Panc1 (cell line): ENCODE measurements at places on chromosomes 6 and 20.

- H3K27ac ChIP-seq, result no peak overlapping the region; the same call in 1 of the 2 replicates
- H3K4me1 ChIP-seq, result no peaks in the 10 kb centered on the region
- H3K4me3 ChIP-seq, result no peak overlapping the region
- no peak for DNase-seq
- no peaks in the 10 kb centered on the region for H3K36me3 ChIP-seq
- no peaks in the 10 kb centered on the region for H3K27me3 ChIP-seq
These were observed 168.4 kb downstream of the VEGFA start for GRCh38 chr6:43938178-43939105.

GRCh38 chr6:73062837-73063236, 162.5 kb downstream of the KHDC1L start:
- DNase-seq, result no peak
- no peaks in the 10 kb centered on the region for H3K27me3 ChIP-seq
- no peaks in the 10 kb centered on the region for H3K36me3 ChIP-seq
- H3K4me3 ChIP-seq, result no peak overlapping the region

- no peaks in the 10 kb centered on the region for H3K36me3 ChIP-seq
- DNase-seq, result no peak
- no peaks in the 10 kb centered on the region for H3K27me3 ChIP-seq
- no peak overlapping the region for H3K4me3 ChIP-seq
- H3K27ac ChIP-seq, result no peak overlapping the region
- no peaks in the 10 kb centered on the region for H3K4me1 ChIP-seq
These were observed 100.9 kb downstream of the OPRM1 start for GRCh38 chr6:154139892-154140291.

- peak overlapping the region; percentile 54; the same call in 1 of the 2 replicates for H3K27ac ChIP-seq
- no peaks in the 10 kb centered on the region for H3K27me3 ChIP-seq
- no peak overlapping the region for H3K4me3 ChIP-seq
- no peak for DNase-seq
- peaks cover 23% of the 10 kb centered on the region for H3K4me1 ChIP-seq
- no peaks in the 10 kb centered on the region for H3K36me3 ChIP-seq
These were observed 3.3 kb downstream of the RIN2 start for GRCh38 chr20:19761326-19761725.

DNA sequence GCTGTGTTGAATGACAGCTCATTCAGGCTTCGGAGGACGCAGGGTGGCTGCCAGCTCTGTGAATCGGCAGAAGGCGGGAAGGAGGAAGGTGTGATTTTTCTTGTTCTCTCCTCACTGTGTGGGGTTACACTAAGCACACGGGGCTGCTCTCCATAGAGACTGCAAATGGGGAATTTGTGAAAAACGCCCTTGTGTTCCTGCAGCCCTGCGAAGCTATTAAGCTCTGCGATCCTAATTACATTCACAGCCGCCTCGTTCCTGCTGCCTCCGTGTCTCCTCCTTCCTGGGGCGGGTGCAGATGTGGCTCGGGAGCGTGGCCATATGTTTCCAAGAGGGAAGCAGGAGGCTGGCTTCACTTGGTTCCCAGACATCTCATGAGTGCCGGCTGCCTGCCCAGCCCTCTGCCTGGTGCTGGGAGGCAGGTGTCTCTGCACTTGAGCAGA, 124.0 kb downstream of the TOX2 start:
- no peak overlapping the region for H3K4me3 ChIP-seq
- no peak overlapping the region for H3K27ac ChIP-seq
- H3K4me1 ChIP-seq, result no peaks in the 10 kb centered on the region
- H3K27me3 ChIP-seq, result no peaks in the 10 kb centered on the region
- no peaks in the 10 kb centered on the region for H3K36me3 ChIP-seq
- DNase-seq, result no peak
